AG20443 (cell line): ENCODE measurements at places on chromosomes 11 and 22.

DNA sequence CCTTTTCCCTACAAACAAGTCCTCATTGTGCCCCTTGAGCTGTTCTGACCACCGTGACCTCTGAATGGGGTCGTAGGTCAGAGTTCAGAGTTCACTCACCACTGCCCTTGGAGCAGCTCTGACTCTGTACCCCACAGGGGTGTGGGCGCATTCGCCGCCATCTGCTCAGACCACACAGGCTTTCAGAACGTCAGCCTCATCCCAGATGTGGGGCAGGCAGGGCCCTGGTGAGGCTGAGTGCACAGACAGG lies 14.8 kb upstream of the MUC5B start:
- DNase-seq, result no peak

DNA sequence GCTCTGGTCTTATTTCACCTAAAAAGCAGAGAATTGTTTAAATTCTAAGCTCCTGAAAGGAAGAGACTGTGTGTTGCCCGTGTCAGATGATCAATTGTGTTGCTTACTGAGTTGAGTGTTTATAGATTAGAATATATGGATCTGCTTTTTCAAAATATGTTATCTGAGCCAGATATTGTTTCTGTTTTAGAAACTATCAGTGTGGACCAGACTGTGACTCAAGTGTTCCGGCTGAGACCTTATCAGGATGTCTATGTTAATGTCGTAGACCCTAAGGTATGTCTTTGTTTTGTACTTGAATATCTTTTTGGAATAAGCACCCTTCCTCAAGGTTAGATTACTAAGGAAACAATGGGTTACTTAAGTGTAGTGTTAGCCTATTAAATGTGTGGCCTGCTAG lies 11.0 kb downstream of the DEPDC5 start:
- no peak for DNase-seq

- DNase-seq, result no peak
Measured at GRCh38 chr22:27628891-27629631, 172.5 kb downstream of the MN1 start.

- DNase-seq, result peak; percentile 43
Measured at GRCh38 chr11:128776424-128777284, 82.8 kb downstream of the FLI1 start.

DNA sequence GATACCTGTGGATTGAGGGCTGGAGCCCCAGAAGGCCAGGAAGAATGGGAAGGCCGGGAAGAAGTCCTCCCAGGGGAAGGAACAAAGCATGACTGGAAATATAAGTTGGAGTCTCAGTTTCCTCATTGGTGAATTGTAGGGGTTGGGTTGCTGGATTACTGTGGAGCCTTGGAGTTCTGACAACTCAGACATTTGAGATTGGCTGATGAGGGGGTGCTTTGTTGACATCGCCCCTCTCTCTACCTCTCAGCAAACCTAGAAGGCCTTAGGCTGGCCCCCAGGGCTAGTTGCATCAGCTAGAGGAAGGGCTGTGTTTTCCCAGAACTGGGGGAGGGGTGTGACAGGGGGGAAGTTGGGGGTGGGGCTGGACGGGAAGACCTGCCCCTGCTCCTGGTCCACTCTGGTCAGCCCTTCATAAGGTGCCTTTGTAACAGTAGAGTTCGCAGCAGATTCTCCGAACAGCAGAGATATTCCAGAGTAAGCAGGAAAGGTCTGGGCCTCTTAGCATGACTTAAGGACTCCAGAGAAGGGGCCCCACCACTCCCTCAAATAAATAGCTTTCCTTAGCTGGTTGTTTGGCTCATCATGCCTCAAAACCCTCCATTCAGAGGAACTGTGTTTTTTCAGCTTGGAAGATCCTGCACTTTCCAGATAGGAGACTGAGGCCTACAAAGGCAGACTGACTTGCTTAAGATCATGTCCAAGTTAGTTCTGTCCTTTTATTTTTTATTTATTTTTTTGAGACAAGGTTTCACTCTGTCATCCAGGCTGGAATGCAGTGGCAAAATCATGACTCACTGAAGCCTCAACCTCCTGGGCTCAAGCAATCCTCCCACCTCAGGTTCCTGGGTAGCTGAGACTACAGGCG lies 12.5 kb upstream of the THRSP start:
- DNase-seq, result peak; percentile 56

DNA sequence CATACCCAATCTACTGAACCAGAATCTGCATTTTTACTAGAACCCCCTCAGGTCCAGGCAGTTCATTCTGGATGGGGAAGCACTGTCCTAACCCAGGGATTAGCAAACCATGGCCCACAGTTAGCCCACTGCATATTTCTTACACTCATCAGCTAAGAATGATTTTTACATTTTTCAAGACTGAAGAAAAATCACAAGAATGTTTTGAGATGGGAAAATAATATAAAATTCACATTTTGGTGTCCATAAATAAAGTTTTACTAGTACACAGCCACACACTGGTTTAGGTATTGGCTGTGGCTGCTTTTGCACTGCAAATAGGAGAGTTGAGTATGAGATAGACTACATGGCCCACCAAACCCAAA lies 59.4 kb downstream of the PPFIBP2 start:
- peak; percentile 60 for DNase-seq

DNA sequence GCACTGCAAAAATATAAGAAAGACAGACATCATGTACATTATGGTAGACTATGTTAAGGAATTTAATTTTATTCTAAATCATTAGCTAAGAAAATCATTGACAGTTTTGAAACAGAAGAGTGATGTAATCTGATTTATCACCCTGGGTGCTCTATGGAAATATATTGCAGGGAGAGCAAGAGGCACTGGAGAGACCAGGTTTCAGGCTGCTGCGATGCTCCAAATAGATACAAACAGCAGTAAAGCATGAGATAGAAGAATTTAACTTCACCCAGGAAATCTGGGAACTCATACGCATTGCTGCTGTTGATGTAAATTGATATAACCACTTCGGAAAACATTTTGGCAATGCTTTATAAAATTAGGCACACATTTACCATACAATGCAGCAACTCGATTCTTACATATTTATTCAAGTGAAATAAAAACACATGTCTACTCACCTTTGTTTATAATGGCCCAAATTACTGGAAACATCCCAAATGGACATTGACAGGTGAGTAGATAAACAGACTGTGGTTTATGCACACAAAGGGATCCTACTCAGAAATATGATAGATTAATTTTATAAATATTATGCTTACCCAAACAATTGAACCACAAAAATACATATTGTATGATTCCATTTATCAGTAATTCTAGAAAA lies 535.1 kb upstream of the CHORDC1 start:
- DNase-seq, result no peak

DNA sequence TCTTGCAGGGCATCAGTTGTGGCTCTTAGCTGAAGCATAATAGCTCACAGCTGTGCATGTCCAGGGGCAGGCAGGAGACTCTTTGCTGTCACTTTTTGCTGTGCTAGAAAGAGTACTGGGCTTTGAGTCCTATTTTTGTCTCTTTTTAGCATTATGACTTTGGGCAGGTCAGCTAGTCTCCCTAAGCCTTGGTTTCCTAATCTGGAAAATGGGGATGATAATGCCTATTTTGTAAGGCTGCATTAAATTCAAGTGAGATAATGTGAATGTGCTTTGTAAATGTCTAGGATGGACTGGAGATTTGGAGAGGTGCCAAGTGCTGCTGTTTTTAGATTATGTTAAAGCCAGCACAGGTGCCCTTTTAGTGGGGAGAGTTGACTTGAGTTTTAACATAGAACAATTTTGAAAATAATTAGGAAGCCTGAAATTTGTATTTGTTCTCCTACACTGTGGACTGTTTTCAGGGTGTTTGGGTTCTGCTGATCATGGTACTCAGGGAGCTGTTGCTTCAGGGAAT lies 19.1 kb downstream of the CABIN1 start:
- DNase-seq, result no peak

DNA sequence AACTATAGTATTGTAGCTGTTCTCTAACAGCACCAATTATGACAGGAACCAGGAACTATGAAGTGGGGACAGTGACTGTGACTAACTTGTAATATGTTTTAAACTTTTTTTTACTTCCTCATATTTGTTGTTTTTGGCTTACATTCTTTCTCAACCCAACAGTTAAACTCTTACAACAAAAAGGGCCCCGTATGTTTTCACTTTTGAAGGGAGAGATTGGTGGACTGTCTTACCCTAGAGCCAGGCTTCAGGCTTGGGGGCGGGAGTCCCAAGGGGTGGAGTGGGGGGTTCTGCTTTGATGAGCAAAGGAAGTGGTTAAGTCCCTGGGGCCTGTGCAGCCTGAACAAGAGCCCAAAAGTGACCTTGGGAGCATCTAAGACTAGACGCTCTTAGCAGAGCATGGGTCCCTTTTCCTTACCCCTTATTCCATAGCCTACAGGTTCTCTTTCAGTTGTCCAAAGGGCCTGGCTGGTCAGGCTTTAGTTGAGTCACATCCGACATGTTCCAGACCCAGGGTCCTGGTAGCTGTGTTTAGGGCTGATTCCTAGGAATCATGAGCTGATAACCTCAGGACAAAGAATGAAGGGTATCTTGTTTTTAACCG lies 38.8 kb downstream of the STIM1 start:
- DNase-seq, result peak; percentile 22

- no peak for DNase-seq
Measured at GRCh38 chr11:10920205-10920604, 62.4 kb upstream of the ZBED5 start.

GRCh38 chr11:65445604-65446445 lies 23.2 kb downstream of the NEAT1 start:
- DNase-seq, result no peak

GRCh38 chr22:35330258-35330861 lies 30.7 kb downstream of the TOM1 start:
- peak; percentile 90 for DNase-seq

- no peak for DNase-seq
Measured at GRCh38 chr22:26435327-26436093, 6.5 kb downstream of the ASPHD2 start.

DNA sequence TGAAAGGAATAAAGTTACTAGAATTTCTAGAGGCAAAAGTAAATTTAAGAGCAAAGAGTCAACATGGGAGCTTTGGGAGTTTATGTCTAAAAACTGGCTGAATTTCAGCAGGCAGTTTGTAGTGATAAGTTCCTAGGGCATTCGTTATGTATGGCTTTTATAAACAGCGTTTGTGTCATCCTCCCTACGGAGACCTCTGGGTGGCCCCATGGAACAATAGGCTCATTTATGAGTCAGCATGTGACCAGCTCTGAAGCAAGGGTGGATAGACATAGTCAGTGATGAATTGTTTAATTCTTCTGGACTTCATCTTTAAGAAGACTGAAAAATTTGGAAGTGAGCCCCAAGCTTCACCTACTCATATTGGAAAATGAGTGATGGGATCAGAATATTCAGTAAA lies 37.1 kb downstream of the SVIP start:
- peak; percentile 27 for DNase-seq

GRCh38 chr22:19876941-19877625 lies 22.4 kb upstream of the GNB1L start:
- DNase-seq, result no peak

- DNase-seq, result no peak
Measured at GRCh38 chr11:46240861-46241260, 36.6 kb upstream of the CREB3L1 start.

DNA sequence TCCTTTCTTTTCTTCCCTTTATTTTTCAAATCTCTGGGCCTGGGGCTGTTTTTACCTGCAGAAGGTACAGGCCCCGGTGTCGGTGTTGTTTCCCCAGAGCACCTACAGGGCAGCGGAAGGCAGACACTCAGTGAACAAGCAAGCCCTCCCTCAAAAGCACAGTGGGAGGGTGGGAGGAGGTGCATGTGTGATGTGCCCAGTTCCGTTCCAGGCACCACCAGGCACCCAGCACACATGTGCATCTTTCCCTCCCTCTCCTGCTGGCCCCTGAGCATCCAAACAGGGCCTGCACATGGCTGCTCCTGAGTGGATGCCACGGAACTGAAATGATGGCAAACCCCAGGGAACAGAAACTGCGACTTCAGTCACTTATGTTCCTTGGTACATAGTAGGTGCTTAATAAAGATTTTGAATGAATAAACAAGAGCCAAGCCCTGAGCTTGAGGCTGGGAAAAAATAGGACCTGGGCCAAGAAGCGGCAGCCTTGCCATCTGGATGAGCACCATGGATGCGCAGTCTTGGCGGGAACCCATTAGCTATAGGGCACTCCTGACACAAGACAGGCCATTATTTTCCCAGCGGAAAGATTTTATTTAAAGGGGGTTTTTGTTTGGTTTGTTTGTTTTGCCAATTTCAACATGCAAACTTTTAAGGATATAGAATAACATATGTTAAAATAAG lies 47.8 kb downstream of the ARRB1 start:
- no peak for DNase-seq

GRCh38 chr11:66850588-66851238 lies 6.2 kb upstream of the LRFN4 start:
- no peak for DNase-seq

DNA sequence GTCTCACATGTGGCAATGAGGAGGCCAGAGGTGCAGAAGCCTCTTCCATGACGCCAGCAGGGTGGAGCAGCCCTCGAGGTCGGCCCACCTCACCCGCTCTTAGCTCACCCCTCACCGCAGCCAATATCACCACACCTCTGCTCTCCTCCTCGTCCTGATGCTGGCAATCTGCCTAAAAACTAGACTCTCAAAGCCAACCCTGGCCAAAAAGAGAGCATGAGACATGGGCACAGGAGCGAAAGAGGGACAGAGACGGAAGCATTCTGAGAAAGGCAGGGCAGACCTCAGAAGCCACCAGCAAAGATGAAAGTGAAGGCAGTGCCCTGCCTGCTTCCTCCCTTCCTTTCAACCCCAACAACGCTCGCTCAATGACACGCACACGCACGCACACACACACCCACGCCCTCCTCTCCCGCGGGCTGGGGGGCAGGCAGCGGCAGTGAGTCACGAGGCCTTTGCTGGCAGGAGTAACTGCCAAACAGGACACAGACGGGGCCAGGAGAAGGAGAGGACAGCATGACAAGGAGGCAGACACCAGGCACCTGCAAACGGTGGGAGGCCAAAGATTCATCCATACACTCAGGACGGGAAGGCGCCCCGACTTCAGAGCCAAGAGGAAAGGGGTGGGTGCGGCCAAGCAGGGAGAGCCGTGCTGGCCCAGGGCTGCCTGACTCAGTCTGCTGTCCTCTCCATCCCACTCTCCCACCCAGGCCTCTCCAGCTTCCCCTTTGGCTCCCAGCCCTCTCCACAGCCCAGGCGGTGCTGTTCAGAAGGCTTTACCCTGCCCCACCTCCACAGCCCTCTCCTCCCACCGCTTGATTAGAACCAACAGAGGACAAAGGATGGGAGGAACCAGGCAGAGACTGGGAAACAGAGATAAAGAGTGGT lies 11.4 kb downstream of the IGSF9B start:
- DNase-seq, result peak; percentile 77

GRCh38 chr11:45141171-45141570 lies 5.3 kb upstream of the PRDM11 start:
- no peak for DNase-seq

GRCh38 chr11:118619444-118620197 lies 12.2 kb downstream of the PHLDB1 start:
- peak; percentile 81 for DNase-seq

GRCh38 chr11:83427943-83428342 lies 141.8 kb upstream of the CCDC90B start:
- no peak for DNase-seq

DNA sequence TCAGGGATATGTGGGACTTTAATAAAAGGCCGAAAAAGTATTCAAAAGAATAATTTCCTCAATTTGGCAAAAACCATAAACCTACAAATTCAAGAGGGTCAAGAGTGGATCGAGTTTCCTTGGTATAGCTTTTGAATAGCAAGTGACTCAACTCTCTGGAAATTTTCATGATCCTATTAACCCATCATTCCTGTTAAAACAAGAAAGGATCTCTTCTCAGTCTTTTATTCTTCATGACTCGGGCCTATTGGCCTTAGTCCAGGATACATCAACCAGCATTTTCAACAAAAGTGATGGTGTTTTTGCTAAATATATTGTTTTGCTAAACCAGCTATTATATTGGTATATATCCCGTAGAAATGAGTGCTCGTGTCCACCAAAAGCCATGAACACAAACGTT lies 110.3 kb downstream of the ATXN10 start:
- no peak for DNase-seq

- DNase-seq, result peak; percentile 76
Measured at GRCh38 chr11:33987975-33988580, 63.5 kb upstream of the CAPRIN1 start.
